ENCODE measurements at places on chromosomes 7 and 10.

- DNase-seq = no peak
These were observed 131.3 kb downstream of the CDK14 start for GRCh38 chr7:90727412-90727811.

DNA sequence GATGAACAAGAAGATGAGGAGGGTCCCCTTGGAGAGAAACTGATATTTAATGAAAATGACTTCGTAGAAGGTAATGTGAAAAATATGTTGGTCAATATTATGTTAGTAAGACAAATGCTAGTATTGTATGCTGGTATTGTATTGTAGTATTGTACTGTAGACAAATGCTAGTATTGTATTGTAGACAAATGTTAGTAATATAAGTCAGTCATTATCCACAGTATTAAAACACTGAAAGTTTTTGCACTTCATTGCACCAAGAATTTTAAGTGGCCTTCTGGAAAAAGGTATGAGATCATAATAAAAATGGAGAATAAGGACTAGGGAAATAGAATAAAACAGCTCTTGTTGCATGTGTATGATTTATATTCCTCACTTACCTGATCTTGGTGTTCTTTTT, 17.5 kb downstream of the CSGALNACT2 start:
- no peak for DNase-seq

- DNase-seq = peak; percentile 40
These were observed 56.0 kb downstream of the LGI1 start for GRCh38 chr10:93813507-93814465.

DNA sequence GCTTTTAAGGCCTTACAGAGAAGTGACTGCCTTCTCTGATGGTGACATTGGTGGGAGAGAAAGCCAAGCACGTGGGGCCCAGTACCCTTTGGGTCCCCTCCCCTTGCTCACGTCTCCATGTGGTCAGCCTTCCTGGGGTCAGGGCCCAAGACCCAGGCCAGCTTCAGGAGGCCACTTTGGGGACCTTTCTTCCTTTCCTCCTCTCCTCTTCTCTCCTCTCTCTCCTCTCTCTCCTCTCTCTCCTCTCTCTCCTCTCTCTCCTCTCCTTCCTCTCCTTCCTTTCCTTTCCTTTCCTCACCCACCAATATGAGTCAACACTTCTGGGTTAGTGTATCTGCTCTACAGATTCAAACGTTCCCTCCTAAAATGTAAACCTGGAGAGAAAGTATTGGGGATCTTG, 96.9 kb upstream of the AGK start:
- no peak for DNase-seq

GRCh38 chr7:5469375-5470166, 45.9 kb upstream of the TNRC18 start:
- no peak for DNase-seq

DNA sequence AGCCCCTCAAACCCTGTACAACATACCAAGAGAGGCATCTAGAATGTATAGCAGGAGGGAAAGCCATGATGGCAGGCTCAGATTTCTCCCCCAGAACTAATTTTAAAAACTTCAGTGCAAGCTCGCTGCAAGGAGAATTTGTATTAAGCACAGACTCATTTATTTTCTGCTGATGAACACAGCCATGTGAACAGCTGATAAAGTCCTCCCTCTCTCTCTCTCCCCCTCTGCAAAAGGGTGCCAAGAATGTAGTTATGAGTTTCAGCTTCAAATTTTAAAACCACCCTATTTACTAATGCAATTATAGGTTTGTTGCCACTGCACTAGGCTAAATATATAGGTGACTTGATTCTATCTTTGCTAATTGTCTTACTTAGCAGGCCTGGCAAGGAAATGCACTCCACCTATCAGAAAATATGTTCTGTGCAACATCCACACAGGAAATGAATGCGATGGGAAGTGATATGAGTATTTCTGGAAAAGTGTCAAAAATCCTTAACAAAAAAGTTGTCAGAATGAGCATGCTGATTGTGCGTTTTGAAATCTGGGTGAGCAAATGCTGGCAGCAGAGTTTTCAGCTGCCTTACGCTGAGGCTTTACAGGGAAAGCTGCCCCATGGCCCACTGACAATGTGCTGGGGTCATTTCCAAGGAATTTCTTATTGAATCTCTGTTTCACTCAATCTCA, 43.4 kb upstream of the GHITM start:
- DNase-seq = no peak

- no peak for DNase-seq
These were observed 3.7 kb downstream of the LAMTOR4 start for GRCh38 chr7:100152404-100152803.

DNA sequence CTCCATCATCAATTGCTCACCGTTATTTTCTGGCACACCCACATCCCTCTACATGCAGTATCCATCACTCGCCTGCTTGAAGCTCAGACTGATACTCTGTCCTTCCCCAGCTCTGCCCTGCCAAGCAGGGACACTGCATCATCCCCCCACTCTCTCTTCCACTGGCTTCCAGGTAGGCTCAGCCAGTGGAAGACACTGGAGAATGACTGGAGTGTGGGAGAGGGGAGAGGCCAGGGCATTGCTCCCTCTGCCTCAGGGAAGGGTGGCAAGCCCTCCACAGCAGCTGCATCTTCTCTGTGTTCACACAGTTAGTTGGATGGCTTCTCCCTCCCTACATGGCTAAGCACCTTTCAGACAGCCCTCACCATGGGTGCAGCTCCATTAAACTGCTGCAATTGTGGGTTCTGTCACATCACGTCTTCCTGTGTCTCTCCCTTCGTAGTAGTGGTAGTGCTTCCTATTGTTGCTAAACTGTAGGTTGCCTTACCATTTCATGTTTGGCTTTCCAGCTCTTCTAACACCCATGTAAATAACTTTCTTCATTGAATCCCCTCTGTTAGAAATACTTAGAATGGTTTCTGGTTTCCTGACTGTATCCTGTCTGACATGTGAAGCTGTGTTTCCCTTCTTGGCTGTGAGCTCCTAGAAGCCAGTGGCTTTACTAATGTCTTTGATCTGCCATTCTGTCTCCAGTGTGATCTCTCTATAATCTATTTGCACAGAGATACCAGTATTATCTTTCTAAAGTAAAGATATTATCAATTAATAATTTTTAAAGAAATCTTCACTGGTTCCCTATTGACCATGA, 483.7 kb upstream of the LRRN3 start:
- DNase-seq = no peak

- DNase-seq = no peak
These were observed 880.6 kb downstream of the LRMDA start for GRCh38 chr10:76311752-76312636.

DNA sequence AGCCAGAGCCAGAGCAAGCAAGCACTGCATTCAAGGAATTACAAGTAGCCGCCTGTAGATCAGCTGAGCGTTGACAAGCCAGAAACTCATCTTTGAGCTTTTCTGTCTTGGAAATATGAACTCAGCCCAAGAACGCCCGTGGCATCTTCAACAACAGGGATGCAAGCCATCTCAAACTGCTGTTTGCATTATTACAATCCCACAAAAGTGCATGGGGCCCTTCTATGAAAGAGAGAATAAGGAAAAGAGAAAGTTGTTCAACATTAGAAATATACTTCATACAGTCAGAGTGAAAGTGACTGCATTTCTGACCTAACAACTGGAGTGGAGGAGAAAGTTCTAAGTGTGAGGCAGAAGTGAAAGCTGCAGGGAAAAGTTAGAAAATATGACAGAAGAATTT, 6.5 kb downstream of the SGCE start:
- DNase-seq = no peak

- peak; percentile 7 for DNase-seq
These were observed 15.1 kb downstream of the LSMEM1 start for GRCh38 chr7:112495810-112496462.

GRCh38 chr10:128398118-128398517, 271.9 kb upstream of the MKI67 start:
- DNase-seq = no peak

DNA sequence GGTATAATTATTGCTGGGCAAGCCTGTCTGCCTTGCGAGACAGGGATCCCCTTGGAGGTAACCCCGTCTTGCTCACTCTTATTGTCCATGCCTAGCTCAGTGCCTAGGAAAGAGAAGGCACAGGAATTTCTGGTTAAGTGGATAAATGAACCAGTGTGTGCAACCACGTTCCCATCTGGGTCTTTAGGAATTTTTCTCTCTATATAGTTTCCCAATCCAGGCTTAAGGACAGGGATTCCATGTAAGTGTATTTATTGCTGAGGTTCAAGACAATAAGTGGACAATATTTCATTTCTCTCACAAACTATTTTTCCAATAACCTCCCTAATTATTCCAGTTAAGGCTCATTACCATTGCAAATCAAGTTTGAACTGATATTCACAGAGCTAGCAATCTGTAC, 8.9 kb upstream of the ADAM12 start:
- DNase-seq = no peak

DNA sequence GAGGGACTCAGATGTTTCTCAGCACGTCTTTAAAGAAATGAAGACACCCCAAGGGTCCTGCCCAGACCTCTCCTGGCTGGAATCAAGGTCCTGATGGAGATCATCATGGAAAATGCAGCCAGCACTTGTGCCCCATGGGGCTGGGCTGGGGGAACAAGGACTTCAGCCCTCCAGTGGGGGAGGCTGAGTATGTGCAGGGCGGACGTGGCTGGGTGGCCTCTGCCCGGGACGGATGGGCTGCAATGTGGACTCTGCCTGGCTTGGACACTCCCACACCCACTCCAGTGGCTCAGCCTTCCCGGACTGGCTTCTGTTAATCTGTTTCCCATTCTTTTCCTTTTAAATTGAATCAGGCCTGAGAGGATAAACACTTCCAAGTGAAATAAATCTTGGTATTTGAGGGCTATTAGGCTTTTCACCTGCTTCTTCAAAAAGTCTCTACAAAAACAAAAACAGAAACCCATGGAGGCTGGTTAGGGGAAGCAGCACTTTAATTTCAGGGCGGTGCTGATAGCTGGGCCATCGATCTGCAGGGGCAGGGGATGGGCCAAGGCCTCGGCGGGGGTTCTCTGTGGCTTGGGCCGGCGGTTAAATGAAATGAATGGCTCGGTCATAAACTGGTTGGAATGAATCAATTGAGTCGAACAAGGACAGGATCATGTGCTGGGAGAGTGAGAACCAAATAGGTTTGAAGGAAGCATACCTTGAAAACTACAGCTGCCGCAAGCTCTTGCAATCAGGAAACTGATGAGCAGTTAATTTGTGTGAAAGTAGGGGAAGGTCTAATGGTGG, 51.4 kb downstream of the ADARB2 start:
- no peak for DNase-seq

DNA sequence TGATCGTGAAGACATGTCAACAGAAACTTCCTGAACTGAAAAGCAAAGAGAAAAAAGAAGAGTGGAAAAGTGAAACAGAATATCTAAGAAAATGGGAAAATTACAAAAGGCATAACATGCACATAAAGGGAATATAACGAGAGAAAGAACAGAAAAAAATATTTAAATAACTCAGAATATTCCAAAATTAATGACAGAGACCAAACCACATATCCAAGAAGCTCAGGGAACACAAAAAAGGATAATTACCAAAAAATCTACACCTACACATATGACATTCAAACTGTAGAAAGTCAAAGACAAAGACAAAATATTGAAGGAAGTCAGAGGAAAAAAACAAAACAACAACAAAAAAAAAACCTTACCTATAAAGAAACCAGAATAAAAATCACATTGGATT, 105.5 kb downstream of the OR13A1 start:
- DNase-seq = no peak
